ENCODE measurements at places on chromosomes 5 and 9.

- DNase-seq, result no peak
These were observed 158.1 kb downstream of the MLLT3 start for GRCh38 chr9:20464242-20464641.

DNA sequence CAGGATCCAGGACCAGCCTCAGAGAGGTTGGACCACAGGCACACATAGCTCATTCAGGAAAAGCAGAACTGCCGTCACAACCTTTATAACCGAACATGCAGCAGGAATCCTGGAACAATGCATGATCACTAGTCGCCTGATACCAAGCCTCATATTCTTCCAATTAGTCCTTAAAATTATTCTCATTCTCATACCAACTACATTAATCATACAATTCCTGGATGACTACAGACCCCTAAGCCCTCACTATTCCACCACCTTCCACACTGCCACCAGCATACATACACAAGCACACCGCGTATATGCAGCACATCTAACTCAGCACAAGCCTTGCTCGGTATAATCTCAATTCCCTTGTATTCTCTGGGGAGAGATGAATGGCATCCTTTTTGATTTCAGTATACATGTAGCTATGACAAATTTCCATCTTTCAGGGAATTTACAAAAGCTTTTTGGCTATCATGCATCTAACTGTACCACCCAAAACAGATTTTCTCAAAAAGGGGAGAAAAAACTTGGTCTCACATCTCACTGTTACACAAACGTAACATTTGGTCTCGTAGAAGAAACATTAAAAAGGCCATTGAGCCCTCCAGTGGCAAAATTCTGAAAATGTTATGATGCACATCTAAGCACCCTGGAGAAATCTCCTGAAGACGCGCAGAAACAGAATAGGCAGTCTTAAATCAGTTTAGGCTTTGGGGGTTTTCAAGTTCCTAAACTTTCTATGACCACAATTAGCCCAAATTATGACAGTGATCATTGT lies 46.2 kb downstream of the MCTP1 start:
- DNase-seq, result no peak

GRCh38 chr5:43555895-43556606 lies 826 bp downstream of the PAIP1 start:
- DNase-seq, result peak; percentile 24

GRCh38 chr5:151110122-151110681 lies 29.4 kb upstream of the TNIP1 start:
- DNase-seq, result no peak

DNA sequence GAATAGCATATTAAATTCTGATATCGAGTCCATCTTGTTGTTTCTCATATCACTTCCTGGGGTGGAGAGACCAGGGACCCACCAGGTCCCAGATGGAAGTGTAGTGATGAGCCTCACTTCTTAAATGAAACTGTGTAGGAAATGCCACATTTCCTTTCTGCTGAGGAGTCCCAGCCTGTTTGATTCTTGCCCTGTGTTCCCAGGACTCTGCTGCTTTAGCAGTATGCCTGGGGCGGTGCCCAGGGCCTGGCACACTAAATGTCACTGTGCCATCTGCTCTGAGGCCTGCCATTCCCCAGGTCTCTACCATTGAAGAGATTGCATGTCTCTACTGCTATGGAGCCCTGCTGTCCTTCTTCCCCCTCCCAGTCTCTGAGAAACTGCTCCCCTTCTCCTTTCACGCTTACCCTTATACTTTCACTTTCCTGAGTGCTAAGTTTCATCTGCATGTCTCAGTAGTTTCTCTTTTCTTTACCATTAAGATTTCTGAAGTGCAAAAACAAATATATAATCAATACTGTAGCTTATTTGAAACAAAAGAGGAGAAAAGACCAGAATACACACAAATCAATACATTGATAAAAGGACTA lies 260.4 kb downstream of the GABRB2 start:
- DNase-seq, result no peak

DNA sequence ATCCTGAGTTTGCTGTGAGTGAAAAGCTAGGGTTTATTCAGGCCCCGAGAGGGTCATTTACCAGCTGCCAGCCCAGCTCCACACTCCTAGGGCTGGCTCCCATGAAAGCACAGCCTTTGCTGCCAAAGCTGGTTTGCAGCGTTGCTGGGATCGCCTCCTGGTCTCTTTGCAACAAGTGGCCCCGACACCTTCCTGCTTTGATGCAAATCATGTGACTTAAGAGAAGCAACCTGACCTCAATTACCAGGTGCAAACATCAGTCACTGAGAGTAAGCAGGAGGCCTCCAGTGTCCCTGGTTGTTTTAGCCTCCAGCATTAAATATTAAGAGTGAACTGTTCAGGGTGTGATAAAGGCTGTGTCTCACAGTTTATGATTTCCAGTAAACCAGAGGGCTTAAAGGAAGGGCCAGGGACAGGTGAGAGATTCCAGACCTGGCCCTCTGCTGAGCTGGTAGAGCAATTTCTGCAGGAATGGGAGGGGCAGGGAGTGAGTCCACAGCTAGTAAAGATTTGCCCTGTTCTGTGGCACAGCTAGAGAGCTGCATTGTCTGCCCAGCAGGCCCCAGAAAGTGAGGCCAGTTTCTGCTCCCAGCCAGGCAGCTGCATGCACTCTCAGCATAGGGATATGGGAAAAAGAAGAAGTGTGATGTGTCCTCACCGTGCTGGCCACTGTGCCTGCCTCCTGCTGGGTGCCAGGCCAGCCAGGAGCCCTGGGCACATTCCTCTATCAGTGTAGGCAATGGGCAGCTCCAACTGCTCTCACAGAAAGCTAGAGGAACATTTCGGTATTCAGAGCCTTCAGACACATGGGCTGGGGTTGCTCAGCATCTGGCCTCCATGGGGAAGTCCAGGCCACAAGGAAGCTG lies 58.0 kb downstream of the SLC22A5 start:
- DNase-seq, result no peak

DNA sequence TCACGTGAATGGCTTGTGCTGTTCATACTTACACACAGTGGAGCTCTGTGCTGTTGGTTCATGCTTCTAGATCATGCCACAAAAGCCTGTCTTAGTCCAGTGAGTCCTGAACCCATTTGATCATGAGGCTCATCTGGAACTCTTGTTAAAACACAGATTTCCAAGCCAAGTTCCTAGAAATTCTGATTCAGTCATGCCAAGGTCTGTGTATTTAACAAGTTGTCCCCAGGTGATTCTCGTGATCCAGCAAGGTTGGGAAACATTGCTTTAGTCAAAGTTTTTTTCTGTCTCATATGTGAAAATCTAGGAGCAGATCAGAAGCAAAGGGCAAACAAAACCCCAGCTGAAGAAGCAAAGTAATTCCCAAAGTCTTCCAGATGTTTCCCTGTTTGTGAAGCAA lies 112.5 kb upstream of the GAS1 start:
- DNase-seq, result no peak

DNA sequence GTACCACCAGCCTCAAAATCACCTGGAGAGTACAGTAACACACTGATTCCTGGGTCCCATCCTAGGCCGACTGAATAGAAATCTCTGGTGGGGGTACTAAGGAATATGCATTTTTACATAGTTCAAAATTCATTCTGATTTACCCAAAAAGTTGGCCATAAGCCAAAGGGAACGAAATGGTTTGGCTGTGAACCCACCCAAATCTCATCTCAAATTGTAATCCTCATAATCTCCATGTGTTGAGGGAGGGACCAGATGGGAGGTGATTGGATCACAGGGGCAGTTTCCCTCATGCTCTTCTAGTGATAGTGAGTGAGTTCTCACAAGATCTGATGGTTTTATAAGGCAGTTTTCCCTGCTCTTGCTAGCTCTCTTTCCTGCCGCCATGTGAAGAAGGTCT lies 31.1 kb downstream of the MEGF9 start:
- no peak for DNase-seq
